ENCODE measurements at places on chromosomes 2 and 18. TPM values are rescaled to one million over a fixed set of nuclear protein-coding genes. Genes with fewer than 3 reads are reported as not detected.

ZBTB14 gene
- 9.3 TPM for total RNA-seq

ZNF804A gene
- not detected for total RNA-seq

CROCC2 gene
- total RNA-seq: 0.26 TPM

MAP3K19 gene
- total RNA-seq: not detected

ABCB11 gene
- total RNA-seq: 0.26 TPM

ZC3H6 gene
- 5.6 TPM for total RNA-seq

ANKRD30B gene
- total RNA-seq: not detected

DNA sequence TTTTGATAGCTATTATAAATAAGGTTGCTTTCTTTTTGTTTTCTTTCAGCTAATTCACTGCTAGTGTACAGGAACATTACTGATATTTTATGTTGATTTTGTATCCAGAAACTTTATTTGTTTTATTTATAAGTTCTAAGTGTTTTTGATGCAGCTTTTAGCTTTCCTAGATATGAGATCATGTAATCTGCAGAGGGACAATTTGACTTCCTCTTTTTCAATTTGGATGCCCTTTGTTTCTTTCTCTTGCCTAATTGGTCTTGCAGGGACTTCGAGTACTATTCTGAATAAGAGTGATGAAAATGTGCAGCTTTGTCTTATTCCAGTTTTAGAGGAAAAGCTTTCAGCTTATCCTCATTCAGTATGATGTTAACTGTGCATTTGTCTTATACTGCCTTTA, 643.4 kb upstream of the CDH2 start:
- DNase-seq: no peak

GRCh38 chr2:18900691-18901141, 311.3 kb upstream of the NT5C1B start:
- no peak for DNase-seq

GRCh38 chr2:73971722-73972121, 13.0 kb upstream of the TET3 start:
- DNase-seq: no peak

DNA sequence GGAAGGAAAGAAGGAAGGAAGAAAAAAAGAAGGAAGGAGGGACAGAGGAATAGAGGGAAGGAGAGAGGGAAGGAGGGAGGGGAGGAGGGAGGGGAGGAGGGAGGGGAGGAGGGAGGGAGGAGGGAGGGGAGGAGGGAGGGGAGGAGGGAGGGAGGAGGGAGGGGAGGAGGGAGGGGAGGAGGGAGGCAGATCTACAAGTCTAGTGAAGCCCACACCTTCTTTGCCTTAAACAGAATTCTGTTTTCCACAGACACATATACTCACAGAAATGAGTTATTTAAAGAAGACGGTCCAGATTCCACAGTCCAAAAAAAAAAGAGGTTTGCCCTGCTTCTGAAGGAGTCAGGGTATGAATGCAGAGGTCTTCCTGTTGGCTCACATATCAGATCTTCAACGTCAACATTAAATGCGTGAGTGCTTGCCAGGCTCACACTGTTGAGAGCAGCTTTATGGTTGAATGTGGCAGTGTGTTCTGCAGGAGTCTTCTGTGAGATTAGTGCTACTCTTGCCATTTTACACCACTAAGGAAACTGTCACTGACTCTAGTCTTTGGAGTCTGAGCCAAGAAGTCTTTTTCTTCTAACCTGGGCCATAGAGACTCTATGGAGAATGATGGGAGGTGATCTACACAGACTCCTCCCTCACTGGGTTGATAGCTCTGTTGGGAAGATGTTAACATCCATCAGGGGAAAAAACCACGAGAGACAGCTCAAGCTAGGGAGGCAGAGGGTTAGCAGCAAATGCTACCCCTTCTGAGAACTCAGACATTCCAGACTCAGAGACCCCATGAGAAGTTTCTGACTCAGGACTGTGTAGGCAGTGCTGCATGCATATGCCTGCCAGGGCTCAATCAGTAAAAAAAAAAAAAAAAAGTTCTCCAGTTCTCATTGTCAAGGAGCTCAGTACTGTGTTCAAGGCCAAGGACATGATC, 23.3 kb downstream of the PAX8 start:
- DNase-seq: no peak

DNA sequence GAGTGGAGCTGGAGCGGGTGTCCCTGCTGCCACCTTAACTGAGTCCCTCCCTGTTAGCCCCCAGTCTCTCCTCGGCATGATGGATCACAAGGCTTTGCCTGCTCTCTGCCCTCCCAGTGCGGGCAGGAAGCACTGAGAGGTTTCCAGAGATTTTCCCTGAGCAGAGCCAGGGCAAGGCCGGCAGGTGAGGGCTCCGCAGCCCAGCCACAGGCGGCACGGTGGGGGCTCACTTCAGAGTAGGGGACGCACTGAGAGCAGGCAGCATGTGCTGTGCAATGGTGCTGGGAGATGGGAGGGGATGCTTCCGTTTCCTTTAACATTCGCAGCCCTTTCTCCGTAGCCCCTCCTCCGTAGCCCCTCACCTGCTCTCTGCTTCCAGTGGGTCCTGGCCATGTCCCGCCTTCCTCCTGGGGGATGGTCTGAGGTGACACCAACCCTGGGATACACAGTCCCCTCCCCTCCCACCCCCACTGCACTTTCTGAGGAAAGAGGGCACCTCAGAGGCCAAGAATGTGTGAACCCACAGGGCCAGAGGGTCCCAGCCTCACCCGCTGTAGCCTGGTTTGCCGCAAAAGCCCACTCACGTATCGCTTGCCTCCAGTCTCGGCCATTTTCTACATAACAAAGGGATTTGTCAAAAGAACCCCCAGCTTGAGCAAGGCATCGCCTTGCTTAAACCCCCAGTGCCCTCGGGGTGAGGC, 10.7 kb downstream of the KCNF1 start:
- no peak for DNase-seq

GRCh38 chr2:186422226-186422625, 63.8 kb upstream of the ZC3H15 start:
- peak; percentile 98 for DNase-seq

- no peak for DNase-seq
Observed at GRCh38 chr2:172087780-172088244, 2.5 kb downstream of the DLX1 start.

- DNase-seq: no peak
Observed at GRCh38 chr2:98121149-98121548, 34.2 kb downstream of the VWA3B start.

DNA sequence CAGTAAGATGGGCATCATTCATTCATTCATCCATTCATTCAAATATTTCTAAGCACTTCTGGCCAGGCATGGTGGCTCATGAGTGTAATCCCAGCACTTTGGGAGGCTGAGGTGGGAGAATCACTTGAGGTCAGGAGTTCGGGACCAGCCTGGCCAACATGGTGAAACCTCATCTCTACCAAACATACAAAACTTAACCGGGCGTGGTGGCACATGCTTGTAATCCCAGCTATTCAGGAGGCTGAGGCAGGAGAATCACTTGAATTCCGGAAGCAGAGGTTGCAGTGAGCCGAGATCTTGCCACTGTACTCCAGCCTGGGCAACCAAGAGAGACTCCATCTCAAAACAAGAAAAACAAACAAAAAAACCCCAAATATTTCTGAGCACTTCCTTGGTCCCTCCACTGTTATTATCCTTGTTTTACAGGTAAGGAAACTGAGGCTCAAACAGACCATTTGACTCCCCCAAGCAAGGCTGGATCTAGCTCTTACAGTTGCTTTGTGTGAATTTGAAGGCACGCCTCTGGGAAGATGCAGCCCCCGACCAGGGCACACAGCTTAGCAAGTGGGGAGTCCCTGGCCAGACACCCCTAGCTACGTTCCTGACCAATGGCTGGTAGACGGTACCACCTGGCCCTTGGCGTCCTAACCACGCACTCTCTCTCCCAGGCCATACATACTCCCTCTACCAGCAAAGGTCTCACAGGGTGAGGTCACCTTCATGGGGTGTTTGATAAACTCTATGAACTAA, 50.6 kb upstream of the ODC1 start:
- DNase-seq: no peak

- no peak for DNase-seq
Observed at GRCh38 chr2:153235516-153235915, 243.0 kb downstream of the RPRM start.

GRCh38 chr2:68375582-68375981, 10.5 kb downstream of the PLEK start:
- DNase-seq: no peak

- no peak for DNase-seq
Observed at GRCh38 chr2:40346535-40347354, 105.1 kb downstream of the SLC8A1 start.

DNA sequence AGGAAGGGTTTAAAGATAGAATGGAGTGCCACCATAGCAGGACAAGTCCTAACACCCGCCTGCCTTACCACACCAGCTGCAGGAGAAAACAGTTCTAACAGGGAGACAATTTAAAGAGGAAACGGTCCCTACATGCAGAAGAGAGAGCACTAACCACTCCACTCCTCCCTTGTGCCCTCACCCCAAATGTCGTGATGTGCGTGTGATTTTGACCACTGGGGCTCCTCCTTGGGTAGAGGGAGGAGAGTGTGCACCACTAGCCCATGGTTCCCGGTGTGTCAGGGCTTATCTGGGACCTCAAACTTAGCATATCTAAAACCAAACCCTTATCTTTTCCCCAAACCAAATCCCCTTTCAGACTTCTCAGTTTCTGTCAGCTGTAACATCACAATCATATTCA, 105.5 kb upstream of the CCDC68 start:
- DNase-seq: no peak

DNA sequence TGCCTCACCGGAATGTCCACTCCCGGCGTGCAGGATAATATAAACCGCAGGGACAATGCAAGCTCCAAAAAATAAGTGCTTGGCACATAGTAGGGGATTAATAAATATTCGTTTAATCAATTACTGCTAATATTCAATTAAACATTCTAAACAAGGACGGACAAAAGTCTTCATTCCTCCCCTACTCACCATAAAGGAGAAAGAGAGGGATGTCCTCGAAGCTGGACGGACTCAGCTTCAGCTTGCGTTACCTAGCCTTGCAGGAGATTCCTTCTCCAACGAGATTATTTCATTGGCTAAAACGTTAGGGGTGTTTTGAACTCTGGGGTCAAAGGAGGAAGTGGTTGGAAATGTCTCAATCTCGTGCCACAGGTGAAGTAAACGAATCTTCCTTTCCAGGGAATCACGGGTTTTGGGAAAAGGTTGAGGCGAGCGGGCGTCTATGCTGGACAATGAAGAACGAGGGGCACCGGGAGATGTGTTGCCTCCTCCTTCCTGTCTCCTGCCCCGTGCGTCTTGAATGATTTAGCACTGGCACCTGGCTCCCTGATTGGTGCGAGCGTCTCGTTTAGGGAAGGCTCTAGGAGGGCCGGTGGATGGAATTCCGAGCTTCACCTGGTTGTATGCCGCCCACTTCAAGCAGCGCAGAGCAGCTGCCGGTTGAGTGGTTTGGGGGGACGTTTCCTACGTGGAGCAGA, 2.0 kb upstream of the GAD1 start:
- DNase-seq: no peak

- no peak for DNase-seq
Observed at GRCh38 chr2:181305301-181306123, 151.7 kb upstream of the ITGA4 start.

- peak; percentile 71 for DNase-seq
Observed at GRCh38 chr2:96241900-96242611, 23.7 kb downstream of the TMEM127 start.

DNA sequence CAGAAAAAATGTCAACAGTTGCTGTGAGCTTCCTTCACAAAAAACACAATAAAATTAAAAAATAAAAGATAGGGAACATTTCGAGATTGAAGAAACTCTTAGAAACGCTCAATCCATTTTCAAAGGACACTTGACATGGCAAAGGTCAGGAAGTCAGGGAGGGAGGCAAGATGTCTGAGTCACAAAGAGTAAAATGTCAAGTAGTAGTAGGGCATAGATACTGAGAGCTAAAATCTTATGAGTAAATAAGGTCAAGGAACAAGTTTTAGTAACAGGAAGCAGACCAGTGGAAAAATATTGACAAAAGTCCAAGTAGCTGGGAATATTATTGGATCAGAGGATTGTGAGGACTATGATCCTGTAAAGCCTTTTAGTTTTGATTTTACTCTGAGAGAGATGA, 495.6 kb downstream of the TMX3 start:
- DNase-seq: no peak
